ENCODE measurements at places on chromosomes 5 and 9.

DNA sequence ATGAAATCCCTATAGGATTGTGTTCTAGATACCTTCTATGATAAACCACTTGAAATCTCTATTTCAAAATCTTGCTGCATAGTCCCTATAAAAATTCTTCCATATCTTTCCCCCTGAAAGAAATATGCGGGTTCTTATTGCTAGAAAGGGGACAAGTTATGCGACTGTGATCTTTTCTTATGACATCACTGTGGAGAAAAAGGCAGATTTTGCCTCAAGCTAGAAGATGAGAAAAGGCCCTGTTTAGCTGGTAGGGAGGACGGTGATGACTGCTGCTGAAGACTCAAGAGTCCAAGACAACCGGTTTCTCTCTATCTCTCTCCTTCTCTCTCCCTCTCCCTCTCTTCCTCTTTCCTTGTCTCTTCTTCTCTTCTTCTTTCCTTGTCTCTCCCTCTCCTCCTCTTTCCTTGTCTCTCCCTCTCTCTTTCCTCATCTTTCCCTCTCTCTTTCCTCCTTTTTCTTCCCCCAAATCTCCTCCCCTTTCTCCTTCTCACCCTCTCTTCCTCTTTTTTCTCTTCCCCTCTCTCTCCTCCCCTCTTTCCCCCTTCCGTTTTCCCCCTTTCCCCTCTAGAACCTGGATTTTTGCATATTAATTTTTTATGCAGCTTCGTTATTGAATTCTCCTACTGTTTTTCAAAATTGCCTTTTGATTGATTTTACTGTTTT is 5.3 kb downstream of the OR2S2 start:
- no peak for DNase-seq

GRCh38 chr5:120528609-120529008 is 64.5 kb downstream of the PRR16 start:
- DNase-seq = no peak

- no peak for DNase-seq
These were observed 78.7 kb upstream of the SMIM23 start for GRCh38 chr5:171706736-171707441.

GRCh38 chr5:35003018-35003957 is 44.5 kb downstream of the AGXT2 start:
- peak; percentile 72 for DNase-seq

- no peak for DNase-seq
These were observed 127.1 kb downstream of the PRDM6 start for GRCh38 chr5:123215929-123216702.

DNA sequence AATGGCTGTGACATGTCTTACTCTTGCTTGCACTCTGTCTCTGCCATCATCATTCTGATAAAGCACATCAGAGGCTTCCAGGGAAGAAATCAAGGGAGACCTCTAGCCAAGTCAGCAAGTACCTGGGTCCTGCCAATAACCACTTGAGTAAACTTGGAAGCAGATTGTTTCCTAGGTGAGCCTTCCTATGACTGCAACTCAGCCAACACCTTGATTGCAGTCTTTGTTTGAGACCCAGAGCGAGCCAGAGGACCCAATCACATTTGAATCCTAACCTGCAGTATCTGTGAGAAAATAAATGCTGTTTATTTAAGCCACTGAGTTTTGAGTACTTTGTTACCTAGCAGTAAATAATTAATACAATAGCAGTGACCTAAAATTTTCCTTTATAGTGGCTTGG is 356.8 kb upstream of the CHD1 start:
- no peak for DNase-seq

DNA sequence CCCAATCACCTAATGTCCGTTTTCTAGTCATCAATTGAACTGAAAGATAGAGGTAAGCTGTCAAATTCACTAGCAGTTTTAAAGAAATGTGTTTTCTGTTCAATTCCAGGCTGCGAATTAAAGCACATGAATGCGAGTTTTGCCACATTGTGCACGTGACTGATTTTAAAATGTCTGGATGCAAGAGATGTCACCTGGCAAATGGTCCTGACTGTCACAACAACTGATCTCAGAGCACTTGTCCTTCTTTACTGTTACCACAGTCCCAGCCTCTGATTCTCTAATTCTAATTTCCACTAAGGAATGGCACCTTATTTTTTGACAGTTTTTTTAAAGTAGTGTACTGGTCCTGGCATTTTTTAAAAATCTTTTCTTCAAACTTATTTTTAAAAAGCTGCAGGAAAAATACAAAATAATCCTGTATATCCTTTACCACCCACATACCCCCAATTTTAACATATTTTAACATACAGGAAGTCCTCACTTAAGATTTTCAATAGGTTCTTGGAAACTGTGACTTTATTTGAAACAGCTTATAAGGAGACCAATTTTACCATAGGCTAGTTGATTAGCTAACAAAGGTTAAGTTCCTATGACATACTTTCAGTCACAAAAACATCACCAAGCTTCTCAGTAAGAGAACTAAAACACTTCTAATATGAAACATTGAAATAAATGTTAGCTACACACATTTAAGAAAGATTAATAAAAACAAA is 1364.3 kb downstream of the EFNA5 start:
- DNase-seq = no peak

DNA sequence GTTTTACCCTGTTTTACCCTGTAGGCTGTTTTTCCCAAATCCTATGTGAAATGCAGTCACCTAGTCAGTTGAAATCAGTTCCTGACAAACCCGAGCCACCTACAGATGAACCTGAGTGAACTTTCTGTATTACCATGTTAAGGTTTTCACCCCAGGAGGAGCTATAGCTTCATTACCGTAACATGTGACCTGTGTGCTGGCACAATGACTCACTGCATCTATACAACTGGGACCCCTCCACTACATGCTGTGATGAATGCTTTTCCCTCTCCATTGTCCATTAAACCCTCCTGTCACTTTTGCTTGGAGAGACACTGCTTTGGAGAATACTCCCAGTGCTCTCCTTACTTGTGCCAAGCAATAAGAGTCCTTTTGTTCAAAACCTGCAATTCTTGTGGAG is 1974.8 kb downstream of the EFNA5 start:
- no peak for DNase-seq

DNA sequence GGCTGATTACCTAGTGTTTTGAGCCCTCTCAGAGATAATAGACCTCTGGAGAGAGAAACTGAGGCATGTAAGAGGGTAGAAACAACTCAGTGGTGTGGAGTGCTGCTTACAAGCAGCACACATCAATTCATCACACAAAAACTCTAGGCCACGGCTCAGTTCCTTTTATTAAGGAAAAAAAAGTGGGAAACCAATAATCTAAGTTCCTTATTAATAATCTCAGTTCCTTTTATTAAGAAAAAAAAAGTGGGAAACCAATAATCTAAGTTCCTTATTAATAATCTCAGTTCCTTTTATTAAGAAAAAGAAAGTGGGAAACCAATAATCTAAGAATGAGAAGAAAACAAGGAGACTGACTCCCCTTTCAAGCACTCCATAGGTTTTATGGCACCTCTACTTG is 28.0 kb downstream of the TXNDC8 start:
- DNase-seq = no peak

DNA sequence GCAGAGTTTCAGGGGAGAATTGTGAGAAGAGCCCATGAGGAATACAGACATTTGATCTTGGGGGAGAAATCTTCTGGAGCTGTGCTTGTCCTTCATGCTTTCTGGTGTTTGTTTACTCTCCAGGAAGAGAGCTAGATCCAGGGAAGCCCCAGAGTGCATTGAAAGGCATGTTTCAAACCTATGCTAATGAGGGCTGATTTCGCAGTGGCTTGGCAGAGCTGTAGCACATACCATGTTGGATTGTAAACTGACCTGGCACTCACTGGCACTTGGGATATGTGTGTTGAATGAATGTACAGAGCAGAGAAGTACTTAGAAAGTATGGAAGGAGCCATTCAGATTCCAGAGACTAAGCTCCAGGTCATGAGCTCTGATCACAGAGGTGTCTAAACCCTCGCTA is 30.9 kb downstream of the TNFSF8 start:
- DNase-seq = no peak

GRCh38 chr5:32446630-32447029 is 2.1 kb upstream of the ZFR start:
- DNase-seq = no peak

DNA sequence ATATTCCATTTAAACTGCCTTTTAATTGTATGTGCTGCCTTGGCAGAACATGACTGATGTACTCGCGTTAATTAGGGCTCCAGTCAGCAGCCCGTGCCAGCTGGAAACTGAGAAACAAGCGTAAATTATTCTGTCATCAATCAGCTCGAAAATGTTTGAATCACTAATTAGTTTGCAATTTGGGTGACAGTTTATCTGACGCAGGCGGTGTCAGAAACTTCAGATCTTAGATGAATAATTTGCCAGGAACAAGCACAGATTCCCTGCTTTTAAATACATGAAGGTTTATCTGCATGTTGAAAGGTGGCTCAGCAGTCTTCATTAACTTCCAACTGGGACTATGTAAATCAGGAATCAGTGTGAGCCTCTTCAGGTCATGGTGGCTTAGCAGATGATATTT is 176.0 kb upstream of the TLE4 start:
- no peak for DNase-seq

GRCh38 chr5:54539001-54539400 is 21.4 kb downstream of the SNX18 start:
- DNase-seq = no peak

DNA sequence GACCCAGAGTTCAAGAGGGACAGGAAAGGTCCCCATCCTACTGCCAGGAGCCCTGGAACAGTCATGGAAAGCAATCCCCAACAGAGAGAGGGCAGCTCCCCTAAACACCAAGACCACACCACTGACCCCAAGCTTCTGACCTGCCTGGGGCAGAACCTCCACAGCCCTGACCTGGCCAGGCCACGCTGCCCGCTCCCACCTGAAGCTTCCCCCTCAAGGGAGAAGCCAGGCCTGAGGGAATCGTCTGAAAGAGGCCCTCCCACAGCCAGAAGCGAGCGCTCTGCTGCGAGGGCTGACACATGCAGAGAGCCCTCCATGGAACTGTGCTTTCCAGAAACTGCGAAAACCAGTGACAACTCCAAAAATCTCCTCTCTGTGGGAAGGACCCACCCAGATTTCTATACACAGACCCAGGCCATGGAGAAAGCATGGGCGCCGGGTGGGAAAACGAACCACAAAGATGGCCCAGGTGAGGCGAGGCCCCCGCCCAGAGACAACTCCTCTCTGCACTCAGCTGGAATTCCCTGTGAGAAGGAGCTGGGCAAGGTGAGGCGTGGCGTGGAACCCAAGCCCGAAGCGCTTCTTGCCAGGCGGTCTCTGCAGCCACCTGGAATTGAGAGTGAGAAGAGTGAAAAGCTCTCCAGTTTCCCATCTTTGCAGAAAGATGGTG is 31.6 kb downstream of the CD180 start:
- DNase-seq = no peak

- DNase-seq = no peak
These were observed 184.5 kb downstream of the FBN2 start for GRCh38 chr5:128353441-128354107.

- DNase-seq = no peak
These were observed 21.0 kb downstream of the DIAPH1 start for GRCh38 chr5:141597814-141598213.

DNA sequence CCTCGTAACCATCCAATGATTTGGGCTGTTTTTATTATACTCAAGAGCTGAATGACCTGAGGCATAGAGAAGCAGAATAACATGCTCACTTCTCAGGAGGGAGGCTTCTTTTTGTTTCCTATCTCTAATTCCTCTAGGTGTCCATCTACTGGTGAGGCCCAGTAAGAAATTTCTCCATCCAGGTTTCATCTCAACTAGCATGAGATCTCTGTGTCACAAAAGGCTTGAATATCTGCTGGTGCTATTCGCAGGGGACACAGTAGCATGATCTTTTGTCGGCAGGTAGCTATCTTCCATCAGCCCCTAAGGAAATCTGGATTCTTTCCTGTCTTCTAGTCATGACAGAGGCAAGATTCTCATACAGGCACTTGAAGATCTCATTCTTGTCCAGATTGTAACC is 8.9 kb downstream of the IFNE start:
- DNase-seq = no peak

- no peak for DNase-seq
These were observed 75.1 kb downstream of the CTSL start for GRCh38 chr9:87801013-87801412.

GRCh38 chr9:206481-206880 is 8.2 kb upstream of the DOCK8 start:
- no peak for DNase-seq

GRCh38 chr5:107002115-107002514 is 668.6 kb downstream of the EFNA5 start:
- no peak for DNase-seq

- DNase-seq = no peak
These were observed 134.5 kb downstream of the FANCC start for GRCh38 chr9:95182854-95183563.

- DNase-seq = no peak
These were observed 10.8 kb downstream of the TRIM32 start for GRCh38 chr9:116697887-116698286.

GRCh38 chr9:133585481-133586351 is 23.5 kb downstream of the FAM163B start:
- no peak for DNase-seq

- no peak for DNase-seq
These were observed 25.8 kb upstream of the F2R start for GRCh38 chr5:76690037-76690679.

DNA sequence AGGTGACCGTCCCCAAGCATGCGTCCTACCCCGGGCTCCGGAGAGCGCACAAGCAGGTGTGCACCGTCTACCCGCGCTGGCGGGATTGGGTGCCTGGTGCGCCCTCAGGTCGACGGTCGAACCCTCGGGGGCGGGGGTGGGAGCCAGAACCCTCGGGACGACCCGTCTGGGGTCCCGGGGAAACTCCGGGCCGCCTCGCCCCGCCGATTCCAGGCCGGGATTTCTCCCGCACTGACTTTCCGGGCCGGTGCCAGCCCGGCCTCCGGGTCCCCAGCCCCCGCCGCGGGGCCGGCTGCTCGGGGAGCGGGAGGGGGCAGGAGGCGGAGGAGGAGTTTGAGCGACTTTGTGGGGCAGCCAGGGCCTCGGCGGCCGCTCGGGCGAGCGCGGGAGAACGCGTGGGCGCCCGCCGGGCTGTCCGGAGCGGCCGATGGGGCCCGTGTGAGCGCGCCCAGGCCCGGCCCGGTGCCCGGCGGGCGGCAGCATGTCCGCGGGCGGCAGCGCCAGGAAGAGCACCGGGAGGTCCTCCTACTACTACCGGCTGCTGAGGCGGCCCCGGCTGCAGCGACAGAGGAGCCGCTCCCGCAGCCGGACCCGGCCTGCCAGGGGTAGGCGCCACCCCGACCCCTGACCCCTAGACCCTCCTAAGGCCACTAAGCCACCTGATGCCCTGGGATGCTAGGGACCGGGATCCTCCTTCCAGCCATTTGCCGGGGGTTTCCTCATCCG is at the start of gene DAB2IP:
Gene DAB2IP (plus strand): TSS at position 340 of the 726 bp plus-strand sequence. CDS start 142 bp downstream, at position 482.
- DNase-seq = peak; percentile 80

DNA sequence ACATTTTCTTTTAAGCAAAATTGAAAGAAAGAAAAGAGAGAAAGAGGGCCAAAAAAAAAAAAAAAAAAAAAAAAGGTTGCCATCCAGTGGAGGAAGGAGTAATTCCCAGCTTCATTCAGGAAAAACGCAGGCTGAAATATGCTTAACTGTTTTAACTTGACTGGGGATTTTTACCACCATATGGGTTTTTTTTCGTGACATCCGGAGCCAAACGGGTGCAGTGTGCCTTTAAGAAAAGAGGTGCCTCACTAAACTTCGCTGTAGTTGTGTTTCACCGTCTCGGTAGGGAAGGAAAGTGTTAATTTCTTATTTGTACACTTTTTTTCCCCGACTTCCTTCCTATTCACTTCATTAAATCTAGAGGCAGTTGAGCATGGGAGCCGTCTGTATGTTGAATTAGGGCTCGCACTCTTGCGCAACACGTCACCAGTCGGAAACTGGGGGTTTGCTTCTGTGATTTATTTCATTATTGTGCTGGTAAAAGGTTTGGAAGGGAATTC is 143.0 kb downstream of the SMARCA2 start:
- no peak for DNase-seq

All from NCI-H446 (cell line).